ENCODE measurements at places on chromosomes 6 and 20.

DNA sequence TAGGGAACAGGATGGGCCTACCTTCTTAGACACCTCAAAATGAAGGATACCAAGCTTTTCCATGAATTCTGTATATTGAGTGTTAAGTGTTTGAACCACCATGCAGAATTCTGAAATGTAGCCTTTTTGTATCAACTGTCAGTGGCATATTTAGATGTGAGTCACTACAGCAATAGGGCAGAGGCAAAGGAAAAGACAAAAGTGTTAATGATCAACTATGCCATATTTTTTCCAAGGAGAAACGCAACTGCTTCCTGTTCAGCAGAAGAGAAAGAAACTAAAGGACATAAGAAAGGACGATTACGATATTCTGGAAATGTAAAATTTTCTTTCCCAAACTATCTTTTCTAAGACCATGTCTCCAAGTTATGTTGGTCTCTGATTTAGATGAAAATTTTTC, 104.6 kb upstream of the RSPO3 start:
- DNase-seq: no peak

DNA sequence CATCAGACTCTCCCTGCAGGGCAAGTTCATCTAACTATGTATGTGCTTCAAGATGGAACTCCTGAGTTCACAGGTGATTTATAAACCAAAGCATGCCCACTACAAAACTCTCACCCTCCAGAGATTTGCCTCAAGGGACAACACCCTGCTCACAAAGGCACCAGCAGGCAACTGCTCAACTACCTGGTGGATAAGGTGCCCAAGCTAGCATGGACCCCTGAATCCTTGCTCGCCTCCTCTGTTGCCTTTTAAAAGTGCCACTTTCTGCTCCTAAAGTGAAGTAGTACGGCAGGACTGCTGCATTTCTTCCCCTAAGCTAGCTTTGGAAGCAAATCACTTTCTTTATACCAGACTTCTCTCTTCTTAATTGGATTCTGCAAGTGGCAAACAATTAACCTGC, 1.2 kb downstream of the LPA start:
- DNase-seq: no peak

DNA sequence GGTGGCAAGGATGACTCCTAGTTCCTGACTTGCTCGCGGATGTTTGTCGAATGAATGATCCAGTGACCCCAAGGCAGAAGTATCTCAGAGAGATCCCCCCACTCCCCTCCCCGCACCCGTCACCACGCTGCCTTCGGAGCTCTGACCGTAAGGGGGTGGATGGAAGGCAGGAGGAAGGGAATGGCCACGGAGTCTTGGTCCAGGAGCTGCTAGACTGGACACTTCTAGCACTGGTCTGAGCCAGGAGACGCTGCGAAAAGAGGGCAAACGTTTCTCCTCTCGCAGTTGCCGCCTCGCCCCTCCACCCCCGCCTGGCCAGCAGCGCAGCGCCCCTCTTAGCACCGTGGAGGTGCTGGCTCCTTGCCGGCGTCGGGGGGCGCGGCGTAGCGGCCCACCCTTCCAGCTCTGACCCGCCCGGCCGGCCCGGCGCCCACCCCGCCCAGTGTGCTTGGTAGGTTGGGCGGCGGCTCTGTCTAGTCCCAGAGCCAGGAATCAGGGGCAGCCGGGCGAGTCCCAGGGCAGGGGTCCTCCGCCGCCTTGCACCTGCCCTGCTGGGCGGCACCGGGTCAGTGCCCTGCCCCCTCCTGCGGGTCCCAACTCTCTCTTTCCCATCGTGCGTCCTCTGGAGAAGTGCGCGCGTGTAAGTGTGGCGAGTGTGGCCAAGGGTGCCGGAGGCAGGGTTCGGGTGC, 2.4 kb upstream of the DBNDD2 start:
- DNase-seq: peak; percentile 48

DNA sequence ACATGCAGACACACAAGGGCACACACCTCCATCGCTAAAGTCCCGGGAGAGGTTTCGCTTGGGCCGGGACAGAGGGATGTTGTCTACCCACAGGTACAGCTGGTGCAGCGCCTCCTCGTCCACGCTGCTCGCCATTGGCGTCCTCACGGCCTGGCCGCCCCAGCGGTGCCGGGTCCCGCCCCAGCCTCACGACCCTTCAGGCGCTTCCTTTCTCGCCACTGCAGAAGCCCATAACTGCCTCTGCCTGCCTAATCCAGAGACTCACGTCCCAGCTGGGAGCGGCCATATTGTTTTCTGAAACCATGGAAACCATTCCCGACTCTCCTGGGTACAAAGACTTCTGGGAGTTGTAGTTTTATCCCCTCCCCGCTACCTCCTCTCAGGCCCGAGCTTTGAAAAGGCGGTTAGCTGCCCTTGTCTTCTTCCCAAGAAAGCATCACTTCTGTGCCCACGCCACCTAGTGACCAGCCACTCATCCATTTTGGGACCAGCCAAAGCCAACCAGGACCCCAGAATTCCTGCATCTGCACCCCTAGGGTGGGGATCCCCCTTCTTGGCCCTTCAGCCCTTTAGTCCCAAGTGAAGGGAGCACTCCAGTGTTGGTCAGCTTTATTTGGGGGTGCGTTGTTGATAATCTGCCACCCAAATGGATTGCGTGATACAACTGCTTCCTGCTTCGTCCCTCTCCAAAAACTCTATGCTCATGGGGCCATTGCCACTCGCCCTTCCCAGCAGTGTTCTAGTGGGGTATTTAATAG, at the start of gene SPEF1:
TSS of gene SPEF1 (minus strand) at position 296 of the 758 bp plus-strand sequence. CDS start at position 135, 161 bp downstream.
- DNase-seq: peak; percentile 78

DNA sequence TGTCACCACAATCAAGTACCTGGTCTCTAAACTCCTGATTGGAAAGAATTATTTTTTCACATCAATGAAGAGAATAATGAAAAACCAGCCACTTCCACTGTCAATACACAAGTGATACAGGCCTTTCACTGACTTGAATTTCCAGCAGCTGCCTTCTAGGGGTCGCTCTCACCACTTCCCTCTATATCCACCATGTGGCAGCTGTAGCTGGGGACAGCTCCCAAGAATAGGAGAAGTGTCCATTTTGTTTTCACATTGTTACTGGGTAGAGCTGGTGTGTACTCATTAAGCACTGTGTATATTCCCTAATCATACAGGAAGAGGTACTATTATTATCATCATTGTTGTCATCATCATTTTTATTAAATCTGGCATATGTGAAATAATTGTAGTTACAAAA, 438.4 kb upstream of the SPTLC3 start:
- no peak for DNase-seq

Measured in ovary (tissue), 10 donors.